ENCODE measurements at places on chromosomes 3 and 15.
A peak's percentile ranks its signal among the peaks of the same experiment; 100 is the strongest.

DNA sequence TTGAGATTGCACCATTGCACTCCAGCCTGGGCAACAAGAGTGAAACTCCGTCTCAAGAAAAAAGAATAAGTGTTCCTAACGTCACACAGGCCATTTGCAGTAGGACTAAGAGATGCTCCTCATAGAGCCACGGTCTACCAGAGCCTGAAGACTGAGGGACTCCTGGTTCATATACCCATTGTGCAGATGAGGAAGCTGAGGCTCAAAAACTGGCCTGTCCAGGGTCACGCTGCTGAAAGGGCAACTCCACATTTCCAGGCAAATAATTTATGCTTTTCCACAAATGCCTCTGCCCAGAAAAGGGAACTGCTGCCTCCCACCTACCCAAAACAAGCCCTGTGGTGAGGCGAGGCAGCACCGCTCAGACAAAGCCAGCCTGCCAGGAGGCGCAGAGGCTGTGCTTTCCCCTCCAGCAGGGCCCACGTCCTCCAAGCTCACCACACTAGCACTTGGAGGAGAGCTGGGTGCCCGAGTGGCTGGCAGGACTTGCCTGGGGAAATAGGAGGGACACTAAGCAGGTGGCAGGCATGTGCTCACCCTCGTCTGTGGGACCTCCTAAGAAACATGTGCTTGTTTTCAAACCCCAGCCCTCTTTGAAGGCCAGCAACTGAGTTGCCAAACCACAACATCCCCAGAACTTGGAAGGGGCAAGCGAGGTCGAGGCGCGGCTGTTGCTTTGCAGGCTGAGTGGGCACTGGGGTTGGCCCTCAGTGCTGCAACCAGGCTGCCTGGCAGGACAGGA is 195.6 kb downstream of the XXYLT1 start:
- no peak for DNase-seq

GRCh38 chr3:115660646-115661337 is 37.5 kb downstream of the GAP43 start:
- no peak for DNase-seq

- no peak for DNase-seq
Observed at GRCh38 chr3:141905129-141905528, 28.7 kb downstream of the ATP1B3 start.

DNA sequence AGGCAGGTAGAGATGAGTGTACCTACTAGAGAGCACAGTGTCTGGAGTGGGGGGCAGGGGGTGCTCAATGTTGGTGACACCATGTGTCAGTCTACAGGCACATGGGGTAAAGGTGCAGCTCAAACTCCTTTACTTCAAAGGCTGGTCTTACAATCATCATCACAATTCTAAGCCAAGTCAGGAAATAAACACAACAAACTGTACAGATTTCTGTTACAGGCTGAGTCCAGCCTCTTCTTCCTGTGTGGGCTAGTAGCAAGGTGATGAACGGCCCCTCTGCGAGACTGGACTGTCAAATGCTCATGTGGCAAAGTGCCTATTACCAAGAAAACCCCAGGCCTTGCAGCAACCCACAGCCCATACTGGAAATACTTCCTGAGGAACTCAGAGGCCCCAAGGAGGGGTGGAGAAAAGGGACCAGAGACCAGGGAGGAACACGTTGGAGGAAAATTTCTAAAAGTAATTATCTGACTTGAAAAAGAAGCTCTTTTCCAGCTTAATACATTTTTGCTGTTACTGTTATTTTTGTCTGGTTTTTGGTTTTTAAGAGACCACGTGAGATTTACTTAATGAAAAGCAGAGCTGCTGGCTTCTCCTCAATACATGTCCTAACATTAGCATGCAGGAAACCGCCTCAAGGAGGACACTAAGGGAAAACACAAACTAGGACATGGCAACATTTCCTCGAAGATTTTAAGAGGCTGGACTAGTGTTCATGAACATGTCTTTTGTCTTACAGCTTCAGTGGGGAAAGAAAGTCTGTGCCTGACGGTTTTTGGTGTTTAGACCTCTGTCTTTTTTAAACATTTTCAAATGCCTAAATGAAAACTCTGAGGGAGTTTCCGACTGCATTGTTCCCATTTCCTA is 29.5 kb downstream of the TBC1D2B start:
- DNase-seq = no peak

DNA sequence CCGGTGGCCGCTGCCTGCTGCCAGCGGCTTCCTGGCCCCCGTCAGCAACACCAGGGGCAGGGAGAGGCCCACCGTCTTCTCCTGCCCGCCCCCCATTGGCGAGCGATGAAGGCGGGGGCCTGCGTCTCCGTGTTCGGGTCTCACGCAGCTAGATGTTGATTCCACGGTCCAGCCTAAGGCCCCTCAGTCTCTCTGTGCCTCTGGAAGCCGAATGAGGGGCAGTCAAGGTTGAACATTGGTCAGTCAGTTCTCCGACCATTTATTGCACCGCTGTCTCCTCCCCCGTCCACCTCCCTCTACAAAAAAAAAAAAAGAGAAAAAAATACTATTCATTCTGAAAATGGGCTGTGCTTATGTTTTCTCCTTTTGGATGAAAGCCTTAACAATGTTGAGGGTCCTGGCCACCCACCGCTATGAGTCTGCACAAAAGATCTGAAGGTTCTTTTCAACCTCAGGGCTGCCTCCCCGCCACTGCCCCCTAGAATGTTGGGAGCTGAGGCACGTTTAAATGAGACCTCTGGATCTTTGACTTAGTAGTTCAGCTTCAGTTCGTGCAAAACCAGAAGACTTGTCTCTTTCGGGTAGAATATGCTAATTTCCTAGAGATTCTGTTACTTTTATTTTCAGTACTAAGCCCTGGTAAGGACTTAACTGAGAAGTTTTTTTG is 736 bp downstream of the IREB2 start:
- DNase-seq = no peak

DNA sequence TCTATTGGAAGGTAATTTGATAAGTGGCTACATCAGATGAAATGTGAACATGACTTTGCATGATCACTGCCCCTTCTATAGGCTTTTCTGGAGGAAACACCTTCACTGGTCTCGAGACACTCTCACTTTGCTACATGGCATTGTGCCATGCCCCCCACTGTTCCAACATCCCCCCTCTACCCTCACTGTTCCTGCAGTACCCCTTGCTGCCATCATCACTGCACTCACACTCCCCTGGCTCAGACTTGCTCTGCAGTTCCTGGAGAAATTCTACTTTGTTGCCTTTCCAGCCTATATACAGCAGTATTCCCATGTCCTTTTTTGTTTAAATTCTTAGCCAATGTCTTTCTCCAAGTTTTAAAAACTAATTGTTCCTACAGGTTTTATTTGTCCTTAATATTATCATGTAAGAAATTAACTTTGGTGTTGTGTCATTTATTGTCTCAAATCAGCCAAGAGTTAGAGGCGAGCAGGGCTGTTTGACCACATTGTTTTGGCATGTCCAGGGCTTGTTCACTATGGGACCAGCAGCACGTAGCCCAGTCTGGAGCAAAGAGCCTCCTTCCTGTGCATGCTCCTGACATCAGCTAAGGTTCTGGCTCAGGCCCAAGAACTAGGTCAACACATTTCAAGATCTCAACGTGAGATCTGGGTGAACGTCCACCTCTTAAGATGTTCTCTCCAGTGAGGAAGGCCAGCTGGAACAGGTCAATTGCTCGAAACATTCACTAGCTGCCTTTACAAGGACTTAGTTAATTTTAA is 246.4 kb downstream of the SLC9A9 start:
- DNase-seq = peak; percentile 21

DNA sequence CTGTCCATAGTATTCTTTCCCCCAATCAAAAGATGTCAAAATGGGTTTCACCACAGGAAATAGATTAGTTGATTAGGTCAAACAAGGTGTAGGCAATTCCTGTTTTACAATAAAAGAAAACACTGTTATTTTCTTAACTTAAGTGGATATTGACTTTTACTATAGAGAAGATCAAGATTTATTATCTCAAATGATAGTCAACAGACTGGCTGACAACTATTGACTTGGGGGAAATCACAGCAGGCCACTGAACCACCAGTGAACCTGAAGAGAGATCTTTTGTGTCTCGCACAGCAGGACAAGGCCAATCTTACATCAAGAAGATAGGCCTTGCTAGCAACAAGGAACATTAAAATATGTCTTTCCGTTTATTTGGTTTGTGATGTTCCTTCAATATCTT is 1187.6 kb downstream of the SI start:
- DNase-seq = no peak

DNA sequence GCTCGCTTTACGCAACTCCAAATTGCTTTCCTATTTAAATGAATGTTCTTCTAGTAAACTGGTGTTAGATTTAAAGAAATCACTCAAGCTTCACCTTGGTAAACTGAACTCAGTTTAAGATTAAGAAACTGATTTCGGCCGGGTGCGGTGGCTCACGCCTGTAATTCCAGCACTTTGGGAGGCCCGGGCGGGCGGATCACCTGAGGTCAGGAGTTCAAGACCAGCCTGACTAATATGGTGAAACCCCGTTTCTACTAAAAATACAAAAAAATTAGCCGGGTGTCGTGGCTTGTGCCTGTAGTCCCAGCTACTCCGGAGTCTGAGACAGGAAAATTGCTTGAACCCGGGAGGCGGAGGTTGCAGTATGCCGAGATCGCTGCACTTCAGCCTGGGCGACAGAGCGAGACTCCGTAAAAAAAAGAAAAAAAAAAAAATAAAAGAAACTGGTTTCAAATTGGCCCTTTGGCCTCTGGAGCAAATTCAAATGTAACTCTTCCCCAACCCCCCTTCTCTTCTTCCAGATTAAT is 1.7 kb downstream of the SKIL start:
- no peak for DNase-seq

GRCh38 chr15:86620641-86621349 is 541.1 kb downstream of the AGBL1 start:
- no peak for DNase-seq

Measured in mucosa of gallbladder (tissue), 1 donor.